ENCODE measurements at places on chromosomes 2 and 18.

DNA sequence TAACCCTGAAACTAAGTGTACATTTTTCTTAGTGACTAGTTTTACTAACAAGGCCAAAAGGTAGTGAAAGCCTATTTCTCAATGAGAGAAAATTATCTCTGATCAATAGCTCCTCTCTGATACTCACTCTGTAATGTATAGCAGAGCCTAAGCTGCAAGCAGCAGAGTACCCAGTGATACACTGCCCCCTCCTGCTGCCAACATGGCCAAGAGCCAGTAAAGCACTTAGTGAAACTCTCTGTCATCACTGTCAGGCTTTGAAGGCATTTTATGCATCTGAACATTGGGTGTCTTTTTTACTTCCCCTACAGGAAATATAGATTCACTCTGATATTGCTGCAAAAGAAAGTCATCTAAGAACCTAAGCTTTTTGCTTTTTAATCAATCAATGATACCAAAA, 784.1 kb upstream of the CDH7 start:
- peak; percentile 21 for DNase-seq

DNA sequence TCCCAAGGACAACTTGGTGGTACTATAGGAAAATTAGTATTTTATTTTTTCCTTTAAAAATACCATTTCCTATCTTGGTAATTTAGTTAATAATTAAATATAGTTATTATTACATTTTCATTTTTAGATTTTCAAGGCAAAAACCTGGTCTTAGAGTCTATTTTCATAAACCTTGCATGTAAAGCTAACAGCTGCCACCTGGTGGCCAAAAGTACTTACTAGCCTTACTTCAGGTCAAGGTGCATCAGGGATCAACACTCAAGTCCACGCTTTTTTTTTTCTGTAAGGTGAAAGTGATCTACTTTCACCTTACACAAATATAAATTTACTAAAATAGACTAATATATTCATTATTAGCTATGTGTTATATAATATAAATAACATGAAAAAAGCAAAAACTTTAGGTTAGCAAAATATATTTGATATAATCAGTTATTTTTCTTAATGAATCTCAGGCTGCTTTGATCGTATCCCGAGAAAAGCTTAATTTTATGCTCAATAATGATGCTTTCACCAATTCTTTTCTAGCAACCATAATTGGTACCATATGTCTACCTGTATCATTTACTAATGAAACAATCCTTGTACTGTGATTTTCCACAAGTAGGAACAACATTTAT, 62.5 kb downstream of the RELCH start:
- DNase-seq: peak; percentile 68

GRCh38 chr2:223457301-223457700, 144.9 kb downstream of the SCG2 start:
- DNase-seq: no peak

- DNase-seq: no peak
Observed at GRCh38 chr2:231866450-231866849, 59.7 kb downstream of the NPPC start.

DNA sequence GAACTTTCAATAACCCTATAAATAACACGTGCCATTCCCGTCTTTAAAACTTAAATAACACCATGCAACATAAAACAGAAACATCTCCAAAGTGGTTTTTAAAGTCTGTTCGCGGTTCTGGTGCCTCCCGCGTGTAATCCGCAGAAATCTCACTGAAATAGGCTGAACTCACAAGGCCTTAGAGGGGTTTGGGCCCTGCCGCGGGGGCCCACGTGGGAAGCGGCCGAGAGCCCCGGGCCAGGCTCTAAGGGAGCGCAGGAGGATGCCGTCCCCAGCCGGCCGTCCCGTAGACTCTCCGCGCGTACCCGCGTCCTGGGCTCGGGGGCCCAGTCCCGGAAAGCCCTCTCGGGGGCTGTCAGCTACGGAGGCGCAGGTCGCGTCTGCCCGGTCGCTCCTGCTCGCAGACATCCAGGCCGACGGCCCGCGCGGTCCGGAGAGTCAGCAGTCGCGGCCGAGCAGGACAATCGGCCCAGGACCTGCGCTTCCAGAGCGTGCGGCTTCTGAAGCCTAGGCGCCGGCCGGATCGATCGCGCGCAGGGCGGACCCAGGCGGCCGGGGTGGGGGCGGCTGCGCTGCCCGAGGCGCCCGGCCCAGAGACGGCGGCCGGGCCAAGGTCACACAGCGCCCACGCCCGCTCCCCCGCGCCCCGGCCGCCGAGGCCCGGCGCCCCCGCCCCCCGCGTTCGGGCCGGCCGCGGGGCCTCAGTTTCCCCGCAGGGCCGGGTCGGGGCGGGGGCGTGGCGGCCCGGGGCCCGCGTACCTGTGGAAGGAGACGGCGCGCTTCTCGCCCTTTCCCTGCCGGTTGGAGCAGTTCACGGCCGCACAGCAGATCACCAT, 558 bp downstream of the THAP4 start:
- DNase-seq: peak; percentile 30

- peak; percentile 22 for DNase-seq
Observed at GRCh38 chr2:196233805-196234475, 62.6 kb upstream of the STK17B start.

GRCh38 chr2:174003720-174004695, 38.8 kb upstream of the SP3 start:
- no peak for DNase-seq

DNA sequence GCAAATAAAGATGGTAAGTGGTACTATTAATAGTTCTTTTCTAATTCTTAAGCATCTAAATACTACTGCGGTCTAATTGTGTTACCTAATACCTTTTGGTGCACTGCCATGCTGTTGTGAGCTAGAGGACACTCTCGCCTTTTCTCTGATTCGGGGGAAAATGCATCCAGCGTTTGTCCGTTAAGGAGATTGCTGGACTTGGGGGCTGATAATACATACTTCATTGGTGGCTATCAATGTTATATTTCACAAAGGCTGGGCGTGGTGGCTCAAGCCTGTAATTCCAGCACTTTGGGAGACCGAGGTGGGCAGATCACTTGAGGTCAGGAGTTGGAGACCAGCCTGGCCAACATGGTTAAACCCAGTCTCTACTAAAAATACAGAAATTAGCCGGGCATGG, 141.7 kb upstream of the TWIST2 start:
- DNase-seq: no peak

DNA sequence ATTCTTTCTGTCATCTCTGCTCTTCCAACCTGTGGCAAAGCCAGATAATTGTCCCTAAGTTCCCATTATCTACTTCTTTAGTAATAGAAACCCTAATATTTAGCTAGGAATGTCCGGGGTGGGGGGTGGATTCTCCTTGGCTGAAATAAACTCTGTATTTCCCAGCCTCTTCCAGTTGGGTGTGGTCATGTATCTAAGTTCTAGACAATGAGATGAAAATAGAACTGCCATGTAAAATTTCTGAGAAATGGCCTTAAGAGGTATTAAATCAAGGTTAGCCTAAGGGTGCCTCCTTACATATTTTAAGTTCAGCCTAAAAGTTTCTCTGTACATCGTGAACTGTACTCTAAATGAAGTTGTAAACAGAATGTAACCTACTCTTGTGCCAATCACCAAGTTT, 39.5 kb downstream of the MAIP1 start:
- DNase-seq: no peak

GRCh38 chr18:36440614-36441013, 143.1 kb downstream of the FHOD3 start:
- peak; percentile 83 for DNase-seq

DNA sequence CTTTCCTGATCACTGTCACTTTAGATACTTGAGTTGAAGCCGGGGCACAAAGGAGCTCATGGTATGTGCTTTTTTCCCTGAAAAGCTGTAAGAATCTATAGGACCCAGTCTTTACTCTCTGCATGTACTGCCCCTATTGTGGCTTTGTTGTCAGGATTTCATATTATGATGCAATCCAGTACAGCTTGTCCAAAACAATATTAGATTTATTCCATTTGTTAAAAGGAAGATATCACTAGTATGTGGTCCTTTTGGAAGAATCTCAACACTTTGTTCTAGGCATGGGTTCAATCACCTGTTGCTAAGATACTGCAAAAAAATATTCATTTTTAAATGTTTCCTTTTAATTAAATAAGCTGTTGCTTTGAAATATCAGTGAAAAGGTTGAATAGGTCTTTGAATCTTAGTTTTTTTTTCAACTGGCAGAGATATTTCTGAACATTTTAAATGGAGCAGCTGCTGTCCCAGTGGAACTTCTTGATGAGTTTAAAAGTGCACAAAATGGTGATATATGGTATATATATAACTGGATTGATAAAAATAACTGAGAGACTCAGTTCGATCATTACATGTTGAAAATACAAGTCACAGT, 256.6 kb upstream of the NT5C1B start:
- no peak for DNase-seq

GRCh38 chr2:74364533-74365505, 15.3 kb downstream of the DCTN1 start:
- no peak for DNase-seq

DNA sequence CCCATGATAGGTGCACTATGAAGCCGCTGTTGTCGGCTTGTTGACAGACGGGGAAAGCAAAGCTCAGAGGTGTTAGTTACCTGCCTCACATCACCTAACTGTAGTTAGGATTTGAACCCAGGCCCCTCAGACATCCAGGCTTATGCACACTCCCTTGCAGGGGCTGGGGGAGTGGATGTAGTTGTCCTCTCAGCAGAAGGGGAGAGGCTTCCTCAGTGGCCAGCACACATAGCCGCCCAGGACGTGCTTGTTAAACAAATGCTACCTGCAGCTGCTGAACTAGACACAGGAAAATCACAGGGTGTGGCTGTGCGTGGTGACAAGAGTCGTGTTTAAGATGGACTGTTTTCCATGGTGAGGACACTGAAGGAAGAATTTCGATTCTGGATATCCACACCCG, 39.2 kb downstream of the GREB1 start:
- DNase-seq: no peak

GRCh38 chr2:164757934-164758695, 83.5 kb downstream of the COBLL1 start:
- peak; percentile 13 for DNase-seq

GRCh38 chr2:84478867-84479266, 19.8 kb upstream of the SUCLG1 start:
- no peak for DNase-seq

DNA sequence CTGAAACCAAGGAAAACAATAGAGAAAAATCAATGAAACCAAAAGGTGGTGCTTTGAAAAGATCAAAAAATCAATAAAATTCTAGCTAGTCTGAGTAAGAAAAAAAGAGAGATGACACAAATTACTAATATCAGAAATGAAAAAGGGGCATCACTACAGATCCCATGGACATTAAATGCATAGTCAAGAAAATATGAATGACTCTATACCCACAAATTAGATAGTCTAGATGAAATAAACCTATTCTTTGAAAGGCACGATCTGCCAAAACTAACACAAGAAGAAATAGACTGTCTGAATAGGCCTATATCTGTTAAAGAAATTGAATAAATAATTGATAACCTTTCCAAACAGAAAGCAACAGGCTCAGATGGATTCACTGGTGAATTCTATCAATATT, 15.2 kb upstream of the DSG3 start:
- no peak for DNase-seq

GRCh38 chr18:6773777-6774176, 44.3 kb downstream of the ARHGAP28 start:
- no peak for DNase-seq

DNA sequence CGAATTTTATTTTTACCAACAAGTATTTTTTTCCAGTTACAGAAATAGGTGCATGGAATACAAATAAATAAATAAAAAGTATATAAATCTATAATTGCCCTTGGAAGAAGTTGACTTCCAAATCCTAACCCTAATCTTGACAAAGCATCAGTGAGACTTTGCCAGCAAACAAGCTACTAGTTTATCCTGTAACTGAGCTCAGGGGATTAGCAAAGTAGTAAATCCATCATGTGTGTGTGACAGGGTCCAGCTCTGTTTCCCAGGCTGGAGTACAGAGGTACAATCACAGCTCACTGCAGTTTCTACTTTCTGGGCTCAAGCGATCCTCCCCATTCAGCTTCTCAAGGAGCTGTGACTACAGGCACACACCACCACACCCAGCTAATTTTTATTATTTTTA, 948.0 kb upstream of the CNTNAP5 start:
- no peak for DNase-seq

DNA sequence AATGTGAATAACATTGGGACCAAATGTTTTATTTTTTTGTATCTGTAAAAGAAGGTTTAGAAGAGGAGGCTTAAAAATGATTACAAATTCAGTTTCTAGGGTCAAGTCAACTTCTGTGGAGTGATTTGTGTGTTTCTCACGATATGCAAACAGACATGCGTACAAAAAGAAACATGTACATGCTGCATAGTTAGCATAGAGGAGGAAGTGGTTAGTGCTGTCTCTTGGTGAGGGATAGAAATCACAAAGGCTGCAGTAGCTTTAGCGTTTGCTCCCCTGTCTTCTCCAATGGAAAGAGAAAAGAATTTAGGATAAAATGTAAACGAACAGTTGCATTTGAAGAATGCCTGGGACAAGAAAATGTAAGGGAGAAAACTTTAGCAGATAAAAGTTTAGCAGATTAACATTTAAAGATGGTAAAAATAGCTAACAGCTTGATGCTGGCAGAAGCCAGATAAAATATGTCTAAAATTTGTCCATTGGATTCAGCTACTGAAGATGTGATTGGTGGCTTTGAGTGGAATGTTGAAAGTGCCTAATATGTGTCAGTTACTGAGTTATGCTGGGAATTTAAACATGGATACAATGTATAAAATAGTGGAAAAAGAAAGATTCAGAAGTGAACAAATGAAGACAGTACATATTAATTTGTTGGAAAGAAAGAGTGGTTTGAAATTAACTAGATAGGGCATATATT, 44.9 kb downstream of the MALT1 start:
- DNase-seq: peak; percentile 12

- no peak for DNase-seq
Observed at GRCh38 chr2:9937968-9938367, 13.5 kb upstream of the GRHL1 start.

- no peak for DNase-seq
Observed at GRCh38 chr2:144437636-144438035, 82.3 kb downstream of the ZEB2 start.

DNA sequence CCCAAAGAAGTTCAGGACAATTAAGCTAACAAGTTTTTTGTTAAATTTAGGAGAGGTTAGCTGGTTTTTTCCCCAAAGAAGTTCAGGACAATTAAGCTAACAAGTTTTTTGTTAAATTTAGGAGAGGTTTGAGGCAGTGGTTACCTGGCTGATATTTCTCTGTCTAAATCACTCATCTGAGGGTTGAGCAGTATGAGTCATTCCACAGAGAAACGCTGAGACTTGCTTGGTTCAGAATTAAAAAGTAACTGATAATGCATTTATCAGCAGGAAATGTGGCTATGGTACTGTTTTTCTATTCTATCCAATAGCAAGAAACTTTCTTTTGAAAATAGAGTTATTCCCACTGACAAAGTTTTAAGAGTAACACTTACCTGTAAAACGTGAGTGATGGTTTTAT, 22.8 kb upstream of the KIDINS220 start:
- DNase-seq: no peak

GRCh38 chr18:54358495-54359040, 862 bp downstream of the C18orf54 start:
- peak; percentile 28 for DNase-seq

Measured in fibroblast of skin of right biceps (primary cell).